Activated CD4-positive, alpha-beta T cell treated with anti-CD3 and anti-CD28 coated beads, Interleukin-2, amount 10 ng/mL, durations not matched to agents 7 days and 5 days (primary cell): ENCODE measurements at places on chromosomes 4 and X. TPM values are rescaled to one million over a fixed set of nuclear protein-coding genes. Genes with fewer than 3 reads are reported as not detected.

- DNase-seq: no peak
Measured at GRCh38 chr4:37927434-37927833, 32.8 kb upstream of the PTTG2 start.

DNA sequence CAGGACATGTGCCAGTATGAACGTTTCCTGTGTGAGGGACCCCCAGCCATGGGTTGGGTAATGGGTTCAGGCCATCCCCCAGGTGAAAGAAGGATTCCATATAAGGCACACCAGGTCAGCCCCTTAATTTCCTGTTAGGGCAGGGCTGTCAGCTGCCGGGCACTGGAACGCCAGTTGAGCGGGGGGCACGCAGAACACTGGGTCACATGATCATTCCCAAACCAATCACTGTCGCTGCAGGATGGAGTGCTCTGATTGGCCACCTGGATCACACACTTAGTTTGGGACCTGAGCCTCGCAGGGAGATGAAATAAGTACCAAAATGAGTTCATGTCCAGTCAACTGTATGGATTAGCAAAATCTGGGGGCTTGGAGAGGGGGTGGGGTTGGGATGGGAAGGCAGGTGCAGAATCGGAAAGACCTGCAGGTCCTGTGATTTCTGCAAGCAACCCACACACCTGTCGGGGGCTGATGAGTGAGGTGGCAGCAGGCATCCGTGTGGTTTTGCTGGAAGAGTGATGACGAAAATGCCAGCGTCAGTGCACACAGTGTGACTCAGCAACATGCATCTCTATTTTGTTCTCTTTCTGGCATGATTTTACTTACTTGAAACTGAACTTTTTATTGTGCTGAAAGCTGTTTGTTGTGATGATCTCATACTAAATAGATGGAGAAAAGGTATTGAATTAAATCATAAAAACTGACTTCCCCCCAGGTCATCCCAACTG, 32.2 kb downstream of the RNF212 start:
- no peak for DNase-seq

GRCh38 chr4:148065075-148065474, 333.2 kb downstream of the ARHGAP10 start:
- DNase-seq: no peak

The OTC gene
- total RNA-seq: not detected

The EREG gene
- not detected for total RNA-seq

The AVPR2 gene
- total RNA-seq: not detected
